COR-L47 (cell line): ENCODE measurements at places on chromosomes 2 and 18.

- no peak for DNase-seq
Measured at GRCh38 chr2:48886919-48887318, 131.4 kb upstream of the LHCGR start.

DNA sequence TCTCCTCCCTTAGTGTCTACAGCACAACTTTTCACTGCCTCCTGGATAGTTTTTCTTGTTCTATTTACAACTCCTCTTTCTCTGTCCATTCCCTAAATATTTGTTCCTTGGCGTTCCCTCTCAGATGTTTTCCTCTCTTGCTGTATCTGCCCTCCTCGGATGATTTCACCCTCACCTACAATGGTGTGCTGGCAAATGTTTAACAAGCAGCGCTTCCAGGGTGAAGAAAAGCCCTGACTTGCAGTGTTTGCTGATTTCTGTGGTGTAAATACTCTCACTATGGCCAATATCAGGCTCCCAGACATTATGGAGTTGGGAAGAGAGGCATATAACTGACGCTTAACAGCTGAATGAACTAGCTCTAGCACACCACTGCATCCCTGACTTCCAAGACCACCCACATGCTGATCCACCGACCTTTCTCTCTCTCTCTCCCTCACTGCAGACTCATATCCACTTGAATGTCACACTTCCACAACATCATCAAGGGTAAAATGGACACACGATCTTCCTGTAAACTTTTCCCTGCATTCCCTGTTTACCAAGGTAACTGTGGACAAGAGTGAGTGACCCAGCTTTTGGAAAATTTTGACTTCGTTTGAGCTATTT lies 31.5 kb upstream of the SPTBN1 start:
- no peak for DNase-seq

DNA sequence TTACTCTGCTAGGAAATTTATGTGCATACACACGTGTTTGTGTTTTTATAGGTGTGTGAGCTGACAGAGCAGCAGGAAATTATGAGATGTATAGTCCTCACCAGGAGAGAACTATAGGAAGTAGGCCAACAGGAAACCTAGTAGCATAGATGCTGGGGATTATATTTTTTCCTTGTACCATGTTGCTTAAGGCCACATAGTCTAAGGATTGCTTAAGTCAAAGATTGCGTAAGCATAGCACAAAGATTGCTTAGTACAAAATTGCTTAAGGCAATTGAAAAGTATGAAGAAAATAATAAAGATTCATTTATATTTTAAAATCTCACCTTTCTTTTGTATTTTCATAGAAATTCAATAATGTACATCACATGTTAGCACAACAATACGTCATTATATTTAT lies 18.7 kb upstream of the CCDC102B start:
- no peak for DNase-seq

GRCh38 chr2:106054880-106055655 lies 139.0 kb downstream of the UXS1 start:
- DNase-seq: no peak

GRCh38 chr2:186349508-186349907 lies 136.6 kb upstream of the ZC3H15 start:
- DNase-seq: no peak

GRCh38 chr2:220785178-220785577 lies 786.9 kb downstream of the EPHA4 start:
- DNase-seq: peak; percentile 30
